ENCODE measurements at places on chromosomes 6 and 20. TPM values are rescaled to one million over a fixed set of nuclear protein-coding genes. Genes with fewer than 3 reads are reported as not detected.
A peak's percentile ranks its signal among the peaks of the same experiment; 100 is the strongest.

The DLK2 gene
- 0.37 TPM for total RNA-seq

- no peak for DNase-seq
These were observed 32.9 kb upstream of the FAM50B start for GRCh38 chr6:3816251-3816650.

GRCh38 chr20:62123450-62124118 is 1.3 kb downstream of the LSM14B start:
- no peak for DNase-seq

The RGS17 gene
- 12.2 TPM for total RNA-seq

DNA sequence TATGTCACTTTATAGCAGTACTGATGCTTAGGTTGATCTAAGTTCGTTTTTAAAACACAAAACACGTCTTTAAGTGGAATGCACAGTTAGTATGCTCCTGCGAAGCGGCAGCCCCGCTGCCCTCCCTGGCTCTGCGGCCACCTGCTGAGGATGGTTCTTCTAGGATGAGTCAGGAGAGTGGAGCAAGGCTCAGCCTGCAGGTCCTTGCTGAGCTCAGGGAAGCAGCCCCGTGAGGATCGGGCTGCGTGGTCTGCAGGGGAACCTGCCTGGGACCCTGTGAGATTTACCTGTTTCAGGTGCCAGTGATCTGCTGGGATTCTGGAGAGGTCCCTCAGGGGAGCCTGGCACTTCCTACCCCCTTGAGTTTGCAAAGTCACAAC is 57.5 kb downstream of the SYNJ2 start:
- DNase-seq: no peak

The FAM8A1 gene
- total RNA-seq: 9.2 TPM

- DNase-seq: no peak
These were observed 184.7 kb upstream of the PCSK2 start for GRCh38 chr20:17042122-17042521.

GRCh38 chr20:10605547-10606195 is 68.1 kb downstream of the JAG1 start:
- no peak for DNase-seq

DNA sequence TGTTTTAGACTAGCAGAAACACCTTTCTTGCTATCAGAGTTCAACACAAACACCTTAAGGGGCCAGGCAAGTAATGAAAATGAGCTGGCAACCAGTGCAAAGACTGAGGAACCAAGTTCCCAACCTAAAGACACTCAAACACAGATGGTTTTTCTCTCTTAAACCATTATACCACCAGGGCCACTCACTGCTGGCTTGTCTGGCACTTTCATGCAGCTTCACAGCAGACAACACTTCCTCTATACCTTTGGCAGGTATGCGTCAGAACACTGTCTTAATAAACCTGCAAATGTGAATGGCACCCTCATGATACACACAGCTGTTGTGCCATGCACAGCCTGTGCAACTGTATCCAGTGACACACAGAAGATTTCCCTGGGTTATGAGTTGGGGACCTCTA is 41.6 kb downstream of the NFATC2 start:
- DNase-seq: no peak

The DYNLT2 gene
- total RNA-seq: 1.6 TPM

The DLL1 gene
- 3.8 TPM for total RNA-seq

GRCh38 chr20:1734269-1734858 is 76.8 kb upstream of the SIRPG start:
- no peak for DNase-seq

The PTCHD4 gene
- total RNA-seq: 0.33 TPM

- DNase-seq: peak; percentile 67
These were observed 960 bp downstream of the ATP9A start for GRCh38 chr20:51766994-51767866.

DNA sequence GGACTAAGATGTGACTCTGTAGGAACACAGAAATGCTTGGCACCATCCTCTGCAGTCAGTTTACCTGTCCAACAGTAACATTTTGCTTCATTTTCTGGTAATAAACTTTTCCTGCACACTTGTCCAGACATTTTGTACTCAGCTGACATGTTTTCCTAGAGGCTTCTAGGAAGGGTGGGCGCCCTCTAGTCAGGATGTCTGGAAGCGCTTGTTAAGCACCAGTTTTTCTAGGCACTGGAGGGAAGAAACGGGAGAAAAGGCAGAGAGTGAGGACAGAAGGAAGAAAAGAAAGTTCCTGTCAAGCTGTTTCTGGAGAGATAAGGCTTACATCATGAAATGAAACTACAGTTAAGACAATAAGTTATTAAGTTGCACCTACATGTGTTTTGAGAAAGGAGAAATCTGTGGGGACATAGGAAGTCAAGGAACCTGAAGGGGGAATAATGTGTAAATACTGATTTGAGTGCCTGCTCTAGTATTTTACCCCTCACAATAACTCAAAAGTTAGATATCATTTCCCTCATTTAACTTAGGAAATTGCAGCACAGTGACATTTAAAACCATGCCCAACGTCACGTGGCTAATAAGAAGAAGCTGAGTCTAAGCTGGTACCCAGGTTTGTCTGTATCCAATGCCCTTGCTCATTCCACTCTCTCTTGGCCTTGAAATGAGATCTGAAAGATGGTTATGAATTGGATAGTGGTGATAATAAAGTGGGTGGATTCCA is 42.7 kb upstream of the TNFRSF21 start:
- DNase-seq: no peak

The ZBP1 gene
- total RNA-seq: not detected

GRCh38 chr6:46882645-46883044 is 39.1 kb downstream of the ADGRF5 start:
- DNase-seq: no peak

DNA sequence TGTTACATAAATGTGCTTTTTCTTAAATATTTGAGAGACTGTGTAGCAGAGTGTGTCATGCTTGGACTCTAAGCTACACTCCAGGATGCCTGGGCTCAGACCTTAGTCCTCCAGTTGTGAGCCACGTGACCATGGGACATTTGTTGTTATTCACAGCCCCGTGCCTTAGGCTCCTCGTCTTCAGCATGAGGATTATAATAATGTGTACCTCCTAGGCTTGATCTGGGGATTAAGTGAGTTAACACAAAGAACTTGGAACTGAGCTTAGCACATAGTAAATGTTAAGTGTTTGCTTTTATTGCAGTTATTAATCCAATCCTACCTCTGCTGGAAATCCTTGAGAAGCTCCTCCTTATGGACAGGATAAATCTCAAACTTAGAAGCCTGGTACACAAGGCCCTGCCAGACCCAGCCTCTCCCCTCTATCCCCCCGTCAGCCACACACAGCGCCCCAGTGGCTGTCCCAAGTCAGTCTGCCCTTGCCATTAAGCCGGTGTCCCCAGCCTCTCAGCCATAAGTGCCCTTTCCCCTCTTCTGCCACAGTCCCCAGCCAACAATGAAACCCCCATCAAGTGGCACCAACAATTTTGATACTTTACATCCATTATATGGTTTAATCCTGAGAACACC is 177.5 kb downstream of the TMEM242 start:
- DNase-seq: no peak

DNA sequence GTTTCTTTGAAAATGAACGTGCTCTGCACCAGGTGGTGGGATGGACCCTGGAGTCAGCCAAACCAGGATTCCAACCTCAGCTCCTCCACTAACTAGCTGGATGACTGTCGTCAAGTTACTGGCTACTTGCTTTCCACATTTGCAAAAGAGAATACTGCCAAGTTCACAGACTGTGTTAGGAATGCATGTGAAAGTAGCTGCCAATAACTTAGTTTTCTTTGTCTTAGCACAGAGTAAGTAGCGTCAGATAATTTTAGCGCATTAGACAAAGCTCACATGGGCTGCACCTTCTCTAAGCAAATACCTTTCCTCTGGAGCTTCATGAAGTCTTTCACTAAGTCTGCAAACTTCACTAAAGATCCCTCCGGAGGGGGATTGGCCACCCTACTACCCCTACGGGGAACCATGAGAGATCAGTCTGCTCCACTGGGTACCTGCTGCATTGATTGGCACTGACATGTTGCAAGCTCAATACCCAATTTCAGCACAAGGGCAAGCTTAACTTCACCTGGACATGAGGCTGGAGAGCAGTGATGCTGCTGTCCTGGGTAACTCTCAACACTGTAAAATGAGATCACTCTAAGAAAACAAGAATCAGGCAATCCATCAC is 113.9 kb downstream of the MBOAT1 start:
- DNase-seq: no peak

DNA sequence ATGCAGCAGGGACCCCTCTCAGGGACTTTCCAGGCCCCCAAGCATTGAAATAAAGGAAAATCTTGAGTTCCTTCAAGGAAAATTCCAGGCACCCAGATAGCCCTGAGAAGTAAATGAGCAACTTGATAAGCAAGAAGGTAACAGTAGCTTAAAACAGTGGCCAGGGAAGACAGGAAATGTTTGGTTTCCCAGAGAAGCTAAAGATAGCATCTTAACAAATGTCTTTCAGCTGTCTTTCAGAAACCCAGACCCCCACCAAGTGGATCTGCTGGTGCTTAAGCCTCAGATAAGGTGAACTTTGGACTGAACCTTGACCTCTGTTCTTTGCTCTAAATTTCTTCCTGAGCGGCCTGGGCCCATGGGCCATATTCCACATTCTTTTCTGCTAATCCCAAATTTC is 117.8 kb upstream of the CST7 start:
- no peak for DNase-seq

The PBOV1 gene
- not detected for total RNA-seq

GRCh38 chr6:107179004-107179403 is 63.7 kb upstream of the BEND3 start:
- DNase-seq: no peak

The PROKR2 gene
- 3.3 TPM for total RNA-seq

The UNC5CL gene
- 1.3 TPM for total RNA-seq

DNA sequence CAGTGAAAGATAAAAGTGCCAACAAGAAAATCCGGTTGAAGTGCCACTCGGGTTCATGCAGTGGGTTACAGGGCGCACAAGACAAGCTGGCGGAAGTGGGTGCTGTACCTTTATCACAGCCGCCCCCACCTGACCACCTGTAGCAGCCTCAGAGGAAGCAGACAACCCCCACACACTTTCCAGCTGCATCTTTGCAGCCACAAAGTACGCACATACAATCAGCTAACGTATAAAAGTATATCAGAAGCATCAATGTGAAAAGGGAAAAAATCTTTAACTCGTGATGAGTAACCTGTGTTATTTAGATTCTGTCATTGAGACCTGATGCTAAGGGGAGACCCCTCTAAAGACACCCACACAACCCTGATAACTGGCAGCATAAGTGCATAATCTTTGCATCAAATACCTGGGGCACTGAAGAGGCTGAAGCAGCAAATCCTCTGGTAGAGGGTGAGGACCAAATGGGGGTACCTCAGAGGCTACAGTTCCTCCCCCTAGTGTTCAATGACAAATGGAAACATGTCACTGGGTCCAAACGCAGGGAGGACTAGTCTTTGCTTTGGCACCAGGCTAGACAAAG is 22.1 kb downstream of the BACH2 start:
- DNase-seq: no peak

The RSPH9 gene
- total RNA-seq: not detected

DNA sequence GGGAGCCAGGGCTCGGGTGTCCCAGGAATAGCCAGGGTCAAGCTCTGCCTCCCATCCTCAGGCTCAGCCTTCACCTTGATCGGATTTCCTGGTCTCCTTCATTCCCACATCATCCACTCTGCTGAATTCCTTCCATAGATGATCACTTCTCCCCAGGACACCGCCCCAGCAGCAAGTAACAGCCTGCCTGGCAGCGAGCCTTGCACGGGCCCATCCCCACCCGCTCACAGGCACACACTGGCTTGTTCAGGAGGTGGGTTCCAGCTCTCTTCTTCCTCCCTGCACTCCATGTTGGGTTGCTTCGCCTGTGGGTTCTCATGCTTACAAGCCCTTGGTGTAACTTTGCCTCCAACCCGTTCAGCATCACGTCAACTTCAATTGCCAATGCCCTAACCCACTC is 113.0 kb upstream of the IYD start:
- DNase-seq: no peak

The DEFB118 gene
- not detected for total RNA-seq

DNA sequence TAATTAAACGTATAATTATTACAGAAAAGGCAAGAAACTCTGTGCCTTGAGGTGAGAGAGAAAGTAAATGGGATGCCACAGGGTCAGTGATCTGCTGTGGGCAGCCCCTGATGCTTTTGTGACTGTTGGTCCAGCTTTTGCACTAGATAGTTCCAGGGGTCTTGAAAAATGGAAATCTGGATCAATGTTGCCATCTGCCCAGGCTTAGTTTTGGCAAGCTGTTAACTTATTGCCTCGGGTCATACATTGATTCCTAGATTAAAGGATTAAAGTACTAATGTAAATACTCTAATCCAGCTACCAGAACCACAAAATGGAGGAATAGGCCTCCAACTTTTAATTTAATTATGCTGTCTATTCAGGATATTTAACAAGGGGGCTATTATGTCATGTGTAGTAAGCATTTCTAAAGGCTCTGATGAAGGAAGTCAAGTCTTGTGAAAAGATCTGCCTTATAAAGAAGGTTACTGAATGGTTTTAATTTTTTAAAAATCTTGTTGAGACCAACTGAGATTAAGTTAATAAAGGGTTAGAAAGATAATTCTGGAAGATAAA is 376.0 kb upstream of the HS3ST5 start:
- no peak for DNase-seq

GRCh38 chr6:31210123-31210522 is 39.6 kb upstream of the POU5F1 start:
- no peak for DNase-seq
